ENCODE measurements at places on chromosomes 16 and 17. TPM values are rescaled to one million over a fixed set of nuclear protein-coding genes. Genes with fewer than 3 reads are reported as not detected.
A peak's percentile ranks its signal among the peaks of the same experiment; 100 is the strongest.

- no peak for DNase-seq
- peak overlapping the region; percentile 28 for H3K4me3 ChIP-seq
- no peaks in the 10 kb centered on the region for H3K36me3 ChIP-seq
- no peaks in the 10 kb centered on the region for H3K27me3 ChIP-seq
Measured at GRCh38 chr17:16288860-16289571, 64.3 kb downstream of the CENPV start.

DNA sequence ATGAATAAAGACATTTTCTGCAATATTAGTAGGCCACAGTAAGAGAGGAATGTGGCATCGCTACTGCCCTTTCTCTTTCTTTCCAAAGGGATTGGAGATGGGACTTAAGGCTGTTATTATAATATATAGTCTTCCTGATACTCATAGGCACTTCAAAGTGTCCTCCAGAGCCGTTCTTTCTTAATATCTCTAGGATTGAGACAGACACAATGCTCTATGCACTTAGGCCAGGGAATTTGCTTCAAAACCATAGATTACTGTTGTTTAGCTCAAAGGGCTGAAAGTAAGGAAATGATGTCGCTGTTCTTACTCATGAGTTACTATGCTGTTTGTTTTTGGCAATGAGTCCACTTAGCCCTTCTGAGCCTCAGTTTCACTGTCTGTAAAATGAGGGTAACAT is 590.5 kb downstream of the CDH11 start:
- no peaks in the 10 kb centered on the region for H3K4me1 ChIP-seq
- no peak overlapping the region for H3K4me3 ChIP-seq
- DNase-seq: no peak
- no peak overlapping the region for H3K27ac ChIP-seq
- H3K27me3 ChIP-seq: no peaks in the 10 kb centered on the region

DNA sequence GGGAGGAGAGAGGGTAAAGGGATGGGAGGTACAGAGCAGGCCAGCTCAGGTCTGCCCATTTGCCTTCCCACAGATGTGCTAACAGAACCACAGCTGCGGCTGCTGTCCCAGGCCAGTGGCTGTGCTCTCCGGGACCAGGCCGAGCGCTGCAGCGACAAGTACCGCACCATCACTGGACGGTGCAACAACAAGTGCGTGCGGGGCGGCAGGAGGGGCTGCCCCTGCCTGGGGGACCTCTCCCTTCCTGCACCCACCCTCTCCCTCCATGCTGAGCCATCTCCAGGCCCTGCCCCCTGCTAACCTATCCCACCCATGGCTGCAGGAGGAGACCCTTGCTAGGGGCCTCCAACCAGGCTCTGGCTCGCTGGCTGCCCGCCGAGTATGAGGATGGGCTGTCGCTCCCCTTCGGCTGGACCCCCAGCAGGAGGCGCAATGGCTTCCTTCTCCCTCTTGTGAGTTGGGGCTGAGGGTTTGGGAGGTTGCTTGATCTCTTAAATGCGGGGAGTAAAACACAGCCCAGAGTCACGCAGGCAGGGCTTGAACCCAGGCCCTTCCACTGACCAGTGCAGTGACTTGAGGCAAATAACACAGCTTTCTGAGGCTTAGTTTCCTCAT is 1.2 kb downstream of the EPX start:
- H3K36me3 ChIP-seq: no peaks in the 10 kb centered on the region
- peaks cover 54% of the 10 kb centered on the region for H3K27me3 ChIP-seq
- no peak overlapping the region for H3K4me3 ChIP-seq
- H3K27ac ChIP-seq: no peak overlapping the region
- peaks cover 6% of the 10 kb centered on the region for H3K4me1 ChIP-seq

DNA sequence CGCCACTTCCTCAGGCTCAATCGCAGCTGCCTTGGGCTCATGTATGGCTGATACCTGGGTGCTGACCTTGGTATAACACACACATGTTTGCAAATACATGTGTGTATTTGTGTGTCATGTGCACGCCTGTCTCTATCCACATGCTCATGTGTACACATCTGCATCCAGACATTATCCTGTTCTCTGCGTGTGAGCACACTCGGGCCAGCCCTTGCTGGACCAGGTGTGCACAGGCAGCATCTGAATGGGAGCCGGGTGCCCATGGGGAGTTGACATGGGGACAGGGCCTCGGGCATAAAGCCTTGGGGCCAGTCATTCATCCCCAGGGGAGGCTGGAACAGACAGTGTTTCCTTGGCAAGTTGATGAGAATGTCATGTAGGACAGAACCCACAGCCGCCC is 29.1 kb upstream of the CRHR1 start:
- no peaks in the 10 kb centered on the region for H3K4me1 ChIP-seq
- H3K27ac ChIP-seq: no peak overlapping the region
- H3K27me3 ChIP-seq: peaks cover 74% of the 10 kb centered on the region
- H3K4me3 ChIP-seq: no peak overlapping the region
- no peak for DNase-seq
- peaks cover 5% of the 10 kb centered on the region for H3K36me3 ChIP-seq

GRCh38 chr17:31092475-31093064 is 2.2 kb upstream of the NF1 start:
- no peaks in the 10 kb centered on the region for H3K27me3 ChIP-seq
- no peak for DNase-seq
- H3K27ac ChIP-seq: peak overlapping the region; percentile 88
- H3K4me3 ChIP-seq: no peak overlapping the region
- no peaks in the 10 kb centered on the region for H3K36me3 ChIP-seq
- H3K4me1 ChIP-seq: peaks cover 11% of the 10 kb centered on the region

DNA sequence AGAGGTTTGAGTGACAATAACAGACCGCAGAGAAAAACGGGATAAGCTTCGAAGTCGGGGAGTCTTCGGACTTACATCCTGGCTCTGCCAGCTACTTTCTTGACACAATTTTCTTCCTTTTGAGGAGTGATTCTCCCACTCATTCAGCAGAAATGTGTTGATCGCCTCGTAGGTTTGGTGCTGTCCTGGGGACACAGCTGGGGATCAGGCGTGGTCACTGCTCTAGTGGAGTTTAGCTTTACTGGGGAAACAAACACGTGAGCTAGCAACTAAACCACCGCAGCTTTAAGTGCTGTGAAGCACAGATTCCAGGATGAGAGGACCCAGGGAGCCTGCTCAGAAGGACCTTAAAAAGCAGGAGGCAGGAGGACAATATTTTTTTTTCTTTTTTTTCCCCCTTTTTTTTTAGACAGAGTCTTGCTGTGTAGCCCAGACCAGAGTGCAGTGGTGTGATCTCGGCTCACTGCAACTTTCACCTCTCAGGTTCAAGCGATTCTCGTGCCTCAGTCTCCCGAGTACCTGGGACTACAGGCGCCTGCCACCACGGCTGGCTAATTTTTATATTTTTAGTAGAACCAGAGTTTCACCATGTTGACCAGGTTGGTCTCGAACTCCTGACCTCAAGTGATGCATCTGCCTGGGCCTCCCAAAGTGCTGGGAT is 858 bp downstream of the NUBP1 start:
- no peak for DNase-seq
- peak overlapping the region; percentile 98 for H3K27ac ChIP-seq
- peak overlapping the region; percentile 99 for H3K4me3 ChIP-seq
- H3K4me1 ChIP-seq: peaks cover 25% of the 10 kb centered on the region

- H3K36me3 ChIP-seq: no peaks in the 10 kb centered on the region
- no peak for DNase-seq
- no peak overlapping the region for H3K4me3 ChIP-seq
- H3K4me1 ChIP-seq: peaks cover 3% of the 10 kb centered on the region
- H3K27ac ChIP-seq: no peak overlapping the region
Measured at GRCh38 chr17:1789936-1790335, 28.1 kb downstream of the SERPINF1 start.

GRCh38 chr16:86117756-86118155 is 218.8 kb downstream of the IRF8 start:
- no peak overlapping the region for H3K27ac ChIP-seq
- no peaks in the 10 kb centered on the region for H3K36me3 ChIP-seq
- no peaks in the 10 kb centered on the region for H3K4me1 ChIP-seq
- H3K27me3 ChIP-seq: peaks cover 36% of the 10 kb centered on the region

KIFC3 gene
- total RNA-seq: 15.2 TPM

TAOK1 gene
- total RNA-seq: 54.3 TPM

All from T-helper 17 cell (primary cell).